ENCODE measurements at places on chromosomes 2 and 18. TPM values are rescaled to one million over a fixed set of nuclear protein-coding genes. Genes with fewer than 3 reads are reported as not detected.

TSGA10 gene
- total RNA-seq = 2.4 TPM

DNA sequence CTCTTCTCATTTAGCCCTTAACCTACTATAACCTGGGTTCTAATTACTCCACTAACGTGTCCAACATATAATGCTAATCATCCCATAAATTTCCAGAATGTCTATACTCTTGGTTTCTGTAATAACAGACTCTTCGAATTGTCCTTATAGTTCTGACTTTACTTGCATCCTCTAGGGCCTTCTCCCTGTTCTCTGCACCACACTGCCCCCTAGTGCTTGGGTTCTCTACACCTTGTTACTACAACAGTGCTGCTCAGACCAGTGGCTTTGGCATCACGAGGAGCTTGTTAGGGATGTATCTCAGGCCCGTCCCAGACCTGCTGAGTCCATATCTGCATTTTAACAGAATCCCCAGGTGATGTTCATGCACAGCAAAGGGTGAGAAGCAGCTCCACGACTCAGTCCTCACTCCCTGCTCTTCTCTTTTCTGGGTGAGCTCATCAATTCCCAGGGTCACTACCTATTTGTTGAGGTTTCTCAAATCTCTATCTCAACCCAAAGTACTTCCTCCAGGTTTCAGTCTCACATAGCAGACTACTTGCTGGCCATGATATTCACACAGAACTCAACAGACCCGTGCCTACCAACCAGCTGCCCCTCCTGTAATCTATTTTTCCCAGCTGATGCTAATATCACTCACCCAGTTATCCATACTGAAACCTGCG, 14.5 kb upstream of the DDX1 start:
- no peak for DNase-seq

L3MBTL4 gene
- total RNA-seq = 0.04 TPM

DNA sequence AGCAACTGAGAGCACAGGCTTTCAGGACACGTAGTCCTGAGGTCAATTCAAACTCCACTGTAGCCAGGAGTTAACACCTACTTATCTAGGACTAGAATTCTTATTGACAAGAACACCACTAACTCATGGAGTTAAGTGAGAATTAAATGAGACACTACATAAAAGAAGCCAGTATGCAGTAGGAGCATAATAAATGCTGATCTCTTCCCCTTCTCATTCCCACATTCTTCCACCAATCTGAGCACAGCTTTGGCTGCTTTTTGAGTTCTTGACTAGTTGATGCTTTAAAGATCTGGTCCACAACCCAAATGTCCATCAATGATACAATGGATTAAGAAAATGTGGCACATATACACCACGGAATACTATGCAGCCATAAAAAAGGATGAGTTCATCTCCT, 55.2 kb downstream of the TTC32 start:
- DNase-seq = no peak

GRCh38 chr2:158391876-158392275, 64.7 kb downstream of the CCDC148 start:
- no peak for DNase-seq

- no peak for DNase-seq
These were observed 88.5 kb upstream of the UXS1 start for GRCh38 chr2:106282462-106283170.

GRCh38 chr18:63487676-63488075, 10.9 kb downstream of the SERPINB5 start:
- DNase-seq = no peak

DNA sequence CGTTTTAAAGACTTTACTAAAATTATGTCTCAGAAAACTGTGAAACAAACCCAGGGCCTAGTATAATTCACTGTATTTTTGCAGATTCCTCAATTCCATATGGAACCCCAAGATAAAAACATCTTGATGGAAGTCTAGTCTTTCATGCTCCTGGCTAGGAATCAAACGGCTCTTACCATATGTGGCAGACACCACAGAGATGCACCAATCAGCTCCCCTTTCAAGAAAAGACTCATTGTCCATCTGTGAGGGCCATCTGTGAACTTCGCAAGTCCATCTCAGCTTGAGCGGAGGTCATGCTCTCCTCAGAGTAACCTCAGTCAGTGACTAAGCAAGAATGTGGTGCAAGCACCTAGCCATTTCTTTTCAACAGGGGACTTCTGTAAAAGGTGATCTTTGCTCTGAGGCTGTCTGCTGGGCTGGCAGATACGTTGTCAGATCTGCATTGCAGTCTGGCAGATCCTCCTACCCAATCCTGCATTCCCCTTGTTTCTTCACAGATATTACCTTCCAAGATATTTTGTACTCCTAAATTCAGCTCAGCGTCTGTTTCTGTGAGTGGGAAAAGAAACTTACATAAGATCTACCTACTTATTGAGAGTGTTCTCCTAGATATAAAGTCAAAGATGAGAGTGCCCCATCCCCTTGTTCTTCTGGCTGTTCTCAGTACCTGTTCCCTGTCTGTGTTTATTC, 419.3 kb downstream of the SPAG16 start:
- DNase-seq = no peak

DNA sequence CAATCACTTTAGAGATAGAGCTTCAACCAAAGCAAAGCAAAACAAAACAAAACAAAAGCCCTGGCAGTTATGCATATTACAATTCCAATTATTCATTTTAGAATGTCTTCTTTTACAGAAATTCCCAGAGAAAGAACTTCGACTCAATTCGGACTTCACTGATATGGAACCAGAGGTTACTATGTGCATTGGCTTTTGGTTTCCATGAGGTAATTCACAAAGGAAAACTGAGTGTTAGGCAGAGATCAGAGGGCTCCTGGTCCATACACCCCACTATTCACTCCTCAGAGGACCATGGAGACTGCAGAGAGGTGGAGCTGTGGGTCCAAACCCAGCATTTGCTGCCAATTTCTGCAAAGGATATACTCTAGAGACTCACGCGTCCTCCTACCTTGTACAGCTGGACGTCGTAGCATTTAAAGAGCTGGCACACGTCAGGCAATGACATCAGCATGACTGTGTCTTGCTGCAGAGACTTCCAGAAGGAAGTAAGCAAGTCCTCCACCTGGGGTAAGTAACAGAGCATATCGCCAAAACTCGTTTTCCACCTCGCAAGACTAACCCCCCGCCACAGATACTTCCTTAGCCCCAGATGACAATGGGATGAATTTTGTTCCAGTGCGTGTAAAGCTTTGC, 31.3 kb upstream of the CREG2 start:
- DNase-seq = no peak

- DNase-seq = peak; percentile 80
These were observed 235.7 kb downstream of the CDCA7 start for GRCh38 chr2:173590276-173590861.

- no peak for DNase-seq
These were observed 99.4 kb downstream of the SLC39A10 start for GRCh38 chr2:195756218-195756942.

- DNase-seq = no peak
These were observed 5.7 kb downstream of the PPP1R1C start for GRCh38 chr2:181991171-181991885.

GRCh38 chr2:10283106-10284062, 19.3 kb upstream of the HPCAL1 start:
- DNase-seq = no peak

- DNase-seq = no peak
These were observed 151.7 kb upstream of the ITGA4 start for GRCh38 chr2:181305301-181306123.

GRCh38 chr2:37568565-37568964, 102.9 kb downstream of the CDC42EP3 start:
- no peak for DNase-seq

GRCh38 chr2:238706673-238707072, 141.2 kb upstream of the TWIST2 start:
- DNase-seq = no peak

DNA sequence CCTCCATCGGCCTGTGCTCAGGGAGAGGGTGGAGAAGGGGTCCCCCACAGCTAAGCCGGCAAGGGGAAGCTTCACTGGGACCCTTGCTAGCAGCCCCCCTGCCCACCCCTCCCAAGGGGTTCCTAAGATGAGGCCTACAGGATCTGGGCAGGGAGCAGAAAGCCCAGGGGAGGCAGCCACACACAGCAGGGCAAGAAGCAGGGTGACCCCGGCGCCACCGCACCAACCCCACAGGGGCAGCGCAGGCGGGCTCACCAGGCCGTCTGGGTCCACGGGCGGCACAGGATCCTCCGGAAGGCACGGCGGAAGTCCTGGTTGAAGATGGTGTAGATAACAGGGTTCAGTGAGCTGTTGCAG, 1.8 kb downstream of the ADRA2B start:
- no peak for DNase-seq

OSBPL1A gene
- total RNA-seq = 8.6 TPM

- DNase-seq = no peak
These were observed 2.6 kb downstream of the UGT1A9 start for GRCh38 chr2:233674314-233674713.

- no peak for DNase-seq
These were observed 126.7 kb upstream of the CYP26B1 start for GRCh38 chr2:72274380-72274797.

WDR75 gene
- 82.4 TPM for total RNA-seq

DNA sequence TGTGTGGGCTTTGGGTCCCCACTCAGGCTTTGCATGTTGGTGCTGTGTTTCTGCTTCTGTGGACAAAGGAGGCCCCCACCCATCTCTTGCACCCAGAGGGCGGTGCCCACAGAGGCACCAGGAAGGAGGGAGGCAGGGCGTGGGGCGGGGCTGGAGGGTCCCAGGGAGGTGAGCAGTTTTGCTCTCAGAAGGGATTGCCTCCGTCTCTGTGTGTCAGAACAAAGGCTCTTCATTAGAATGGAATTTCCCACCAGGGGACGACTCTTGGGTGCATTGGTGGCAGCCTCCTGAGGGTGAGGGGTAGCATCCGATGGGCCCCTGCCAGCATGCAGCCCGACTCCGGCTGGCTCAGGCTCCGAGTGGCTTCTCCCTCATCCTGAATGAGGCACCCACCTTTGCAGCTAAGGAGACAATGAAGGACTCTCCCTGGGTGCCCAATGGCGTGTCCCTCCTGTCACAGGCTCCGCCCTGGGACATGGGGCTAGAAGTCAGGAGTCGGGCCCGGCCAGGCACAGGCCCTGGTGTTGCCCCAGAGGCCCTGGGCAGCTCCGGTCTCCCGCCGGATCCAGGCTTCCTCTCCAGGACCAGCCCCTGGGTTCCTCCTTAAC, 7.0 kb upstream of the ERFE start:
- DNase-seq = no peak

DNA sequence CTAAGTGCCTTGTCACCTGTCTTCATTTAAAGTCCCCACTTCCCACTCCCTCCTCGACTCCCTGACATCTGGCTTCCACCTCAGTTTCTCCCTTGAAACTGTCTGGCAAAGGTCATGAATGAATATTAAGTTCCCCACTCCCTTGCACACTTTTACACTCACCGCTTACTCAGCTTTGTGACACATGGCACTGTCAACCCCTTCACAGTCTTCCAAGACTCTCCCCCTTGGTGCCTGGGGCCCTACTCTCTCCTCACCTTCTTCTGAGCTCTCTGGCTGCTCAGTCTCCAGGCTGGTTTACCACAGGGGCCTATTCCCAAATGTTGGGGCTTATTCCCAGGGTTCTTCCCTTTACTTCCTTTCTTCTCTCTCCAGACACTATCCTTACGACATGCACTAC, 17.9 kb upstream of the PTPN4 start:
- DNase-seq = no peak

DNA sequence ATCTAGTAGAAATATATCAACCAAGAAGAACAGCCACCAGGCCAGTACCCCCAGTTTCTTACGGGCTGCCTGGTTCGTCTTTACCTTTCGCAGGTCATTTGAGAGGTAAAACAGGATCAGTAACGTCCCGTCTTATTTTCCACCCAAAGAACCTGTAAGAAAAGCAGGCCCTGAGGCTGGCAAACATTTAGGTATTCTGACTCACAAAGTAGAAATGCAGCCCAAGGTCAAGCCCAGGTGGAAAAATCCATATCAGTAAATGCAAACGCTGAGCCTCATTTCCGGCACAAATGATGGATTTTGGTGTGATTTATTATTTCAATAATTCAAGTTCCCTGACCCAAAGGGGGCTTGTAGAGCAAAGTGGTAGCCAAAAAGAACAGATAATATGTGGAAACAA, 171.2 kb downstream of the ZNF516 start:
- no peak for DNase-seq

- DNase-seq = no peak
These were observed 7.1 kb downstream of the IL1RL1 start for GRCh38 chr2:102318437-102318836.

Measured in pulmonary artery endothelial cell (primary cell).